Stimulated activated CD8-positive, alpha-beta memory T cell treated with anti-CD3 and anti-CD28 coated beads, Interleukin-4, amount 100 ng/mL, for 1 hour (primary cell): ENCODE measurements at places on chromosomes 11 and 22.

DNA sequence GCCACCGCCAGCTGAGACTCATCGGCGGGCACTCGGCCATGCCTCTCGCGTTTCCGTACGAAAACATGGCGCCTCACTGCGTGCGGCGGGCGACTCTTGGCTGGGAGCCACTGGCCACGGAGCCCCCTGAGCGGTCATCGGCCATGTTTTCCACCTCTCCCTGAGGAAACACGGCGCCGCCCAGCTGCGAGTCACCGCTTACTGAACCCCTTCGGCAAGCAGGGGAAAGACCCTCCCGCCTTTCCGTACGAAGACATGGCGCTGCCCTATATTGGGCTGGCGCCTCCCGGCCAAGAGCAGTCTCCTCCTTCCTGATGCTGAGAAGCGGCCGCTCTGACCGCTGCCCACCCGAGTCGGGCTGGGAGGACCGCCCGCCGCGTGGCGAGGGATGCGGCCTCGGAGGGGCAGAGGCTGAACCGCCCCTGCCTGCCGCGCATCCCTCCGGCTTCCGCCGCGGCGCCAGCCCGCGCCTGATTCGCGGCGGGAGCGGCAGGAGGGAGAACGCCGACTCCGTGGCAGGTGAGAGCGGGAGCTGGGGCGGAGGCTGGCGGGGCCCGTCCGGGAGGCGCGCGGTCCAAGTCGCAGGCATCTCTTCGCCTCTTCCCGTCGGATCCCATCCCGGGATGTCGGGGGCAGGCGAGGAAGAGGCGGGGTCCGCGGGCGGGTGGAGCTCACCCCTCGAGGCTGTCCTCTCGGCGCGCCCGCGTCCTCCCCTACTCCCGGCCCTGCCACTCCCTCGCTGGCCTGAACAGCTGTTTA, at the start of gene TCP11L1:
Gene TCP11L1 (plus strand): TSS at position 299 of the 759 bp plus-strand sequence. CDS start 4,202 bp downstream, outside the sequence.
- DNase-seq, result peak; percentile 66

DNA sequence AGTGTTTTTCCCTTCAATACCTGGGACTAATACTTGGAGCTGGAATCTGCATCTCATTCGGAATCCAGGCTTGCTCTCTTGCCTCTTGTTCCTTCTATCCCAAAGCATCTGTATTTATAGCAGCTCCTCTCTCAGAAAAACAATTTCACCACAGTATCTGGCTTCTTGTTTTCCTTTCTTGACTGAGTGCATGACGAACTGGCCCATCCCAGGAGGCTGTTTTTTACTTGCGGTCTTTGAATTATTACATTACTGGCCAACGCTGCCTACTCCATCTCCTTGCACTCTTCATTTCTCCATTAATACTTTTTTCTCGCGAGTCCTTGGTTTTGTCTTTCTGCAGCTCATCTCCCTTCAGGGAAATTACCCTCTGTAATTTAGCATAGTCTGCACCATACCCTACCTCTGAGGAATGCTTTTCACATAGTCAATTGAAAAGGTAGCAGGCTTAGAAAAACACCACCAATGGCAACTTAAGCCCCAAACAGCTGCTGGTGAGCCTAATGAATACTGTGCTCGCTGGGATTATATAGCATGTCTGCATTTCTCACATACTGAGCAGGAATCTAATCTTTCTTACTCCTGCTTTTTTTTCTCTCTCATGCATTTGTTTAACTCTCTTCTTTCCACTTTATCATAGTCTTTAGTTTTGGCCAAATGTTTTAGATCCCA, 277.4 kb upstream of the SESN3 start:
- DNase-seq, result no peak

- no peak for DNase-seq
These were observed 636.2 kb upstream of the CCDC90B start for GRCh38 chr11:83922318-83922717.

- DNase-seq, result no peak
These were observed 65.2 kb downstream of the PTPRJ start for GRCh38 chr11:48045536-48045935.

- DNase-seq, result no peak
These were observed 40.4 kb downstream of the PISD start for GRCh38 chr22:31621507-31622124.

DNA sequence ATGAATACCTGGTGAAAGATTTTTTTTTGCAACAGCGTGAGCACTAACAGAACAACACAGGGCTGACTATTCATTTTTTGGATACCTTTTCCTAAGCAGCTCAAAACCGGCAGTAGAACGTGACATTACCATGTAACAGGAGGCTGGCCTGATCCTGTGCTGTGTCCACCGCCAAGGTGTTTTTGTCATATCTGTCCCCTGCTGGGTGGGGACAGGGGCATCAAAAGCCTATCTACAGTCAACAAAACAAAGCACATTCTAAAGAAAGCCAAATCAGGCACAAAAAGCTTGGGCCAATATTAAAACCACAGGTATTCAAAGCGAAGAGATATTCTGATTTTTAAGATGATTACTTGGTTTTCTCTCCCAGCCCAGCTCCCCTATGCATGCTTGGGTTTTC, 151.2 kb downstream of the LRRC4C start:
- no peak for DNase-seq
